Activated naive CD8-positive, alpha-beta T cell treated with anti-CD3 and anti-CD28 coated beads, Interleukin-2, amount 10 ng/mL, durations not matched to agents 7 days and 5 days (primary cell): ENCODE measurements at places on chromosomes 6 and 20. TPM values are rescaled to one million over a fixed set of nuclear protein-coding genes. Genes with fewer than 3 reads are reported as not detected.

GRCh38 chr20:12201289-12201991 lies 283.7 kb downstream of the BTBD3 start:
- H3K4me3 ChIP-seq, result no peak overlapping the region
- no peaks in the 10 kb centered on the region for H3K4me1 ChIP-seq
- DNase-seq, result no peak
- no peak overlapping the region for H3K27ac ChIP-seq

GJA10 gene
- total RNA-seq, result not detected

GFOD1 gene
- 5.2 TPM for total RNA-seq

DNA sequence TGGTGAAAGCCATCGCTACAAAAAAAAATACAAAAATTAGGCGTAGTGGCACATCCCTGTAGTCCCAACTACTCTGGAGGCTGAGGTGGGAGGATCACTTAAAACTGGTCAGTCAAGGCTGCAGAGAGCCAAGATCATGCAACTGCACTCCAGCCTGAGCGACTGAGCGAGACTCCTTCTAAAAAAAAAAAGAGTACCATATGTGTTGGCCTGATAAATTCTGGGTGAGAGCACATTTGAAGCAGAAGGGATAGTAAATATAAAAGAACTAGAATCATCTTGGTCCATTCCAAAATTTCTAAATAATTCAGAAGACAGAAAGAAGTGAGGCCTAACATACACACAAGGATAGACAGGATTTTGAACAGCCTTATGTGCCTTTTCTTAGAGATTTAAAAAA lies 2.2 kb downstream of the IBTK start:
- peaks cover 34% of the 10 kb centered on the region for H3K36me3 ChIP-seq
- H3K4me3 ChIP-seq, result peak overlapping the region; percentile 27
- peaks cover 2% of the 10 kb centered on the region for H3K27me3 ChIP-seq
- no peak for DNase-seq
- peak overlapping the region; percentile 19 for H3K27ac ChIP-seq

C6orf15 gene
- total RNA-seq, result not detected

DNA sequence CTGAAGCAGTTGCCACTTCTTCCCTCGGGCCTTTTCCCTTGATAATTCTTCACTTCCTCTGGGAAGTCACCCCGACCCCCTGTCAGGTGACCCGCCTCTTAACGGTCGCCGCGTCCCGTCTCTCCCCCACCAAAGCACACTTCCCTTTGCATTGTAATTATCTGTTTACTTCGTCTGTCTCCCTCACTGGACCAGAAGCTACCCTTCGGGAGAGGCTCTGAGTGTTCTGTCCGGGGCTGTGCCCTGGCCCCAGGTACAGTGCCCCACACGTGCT lies 771 bp upstream of the SNAI1 start:
- no peak overlapping the region for H3K27ac ChIP-seq
- DNase-seq, result no peak
- H3K4me1 ChIP-seq, result peaks cover 21% of the 10 kb centered on the region
- peak overlapping the region; percentile 61 for H3K4me3 ChIP-seq
- no peaks in the 10 kb centered on the region for H3K36me3 ChIP-seq

- H3K27ac ChIP-seq, result no peak overlapping the region
- no peak for DNase-seq
- H3K4me1 ChIP-seq, result peaks cover 41% of the 10 kb centered on the region
- no peak overlapping the region for H3K4me3 ChIP-seq
- H3K36me3 ChIP-seq, result no peaks in the 10 kb centered on the region
These were observed 4.9 kb upstream of the ZNF831 start for GRCh38 chr20:59158673-59159072.

DNA sequence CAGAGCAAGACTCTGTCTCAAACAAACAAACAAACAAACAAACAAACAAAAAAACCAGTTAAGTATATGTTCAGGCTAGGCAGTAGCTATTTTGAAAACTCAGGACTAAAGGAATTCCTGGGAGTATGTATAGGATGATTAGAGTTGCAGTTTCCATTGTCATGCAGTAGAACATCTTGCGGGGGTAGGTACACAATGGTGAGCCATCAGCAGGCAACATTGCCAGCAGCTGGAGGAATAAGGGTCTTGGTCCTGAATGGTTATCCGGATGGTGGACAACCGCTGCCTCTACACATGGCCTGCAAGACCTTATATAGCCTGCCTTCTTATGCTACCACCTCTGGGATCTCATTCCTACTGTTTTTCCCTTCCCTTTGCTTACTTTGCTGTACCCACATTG lies 297.5 kb downstream of the SOX4 start:
- no peak overlapping the region for H3K4me3 ChIP-seq
- no peaks in the 10 kb centered on the region for H3K4me1 ChIP-seq
- DNase-seq, result no peak
- H3K36me3 ChIP-seq, result no peaks in the 10 kb centered on the region
- H3K27me3 ChIP-seq, result no peaks in the 10 kb centered on the region

DNA sequence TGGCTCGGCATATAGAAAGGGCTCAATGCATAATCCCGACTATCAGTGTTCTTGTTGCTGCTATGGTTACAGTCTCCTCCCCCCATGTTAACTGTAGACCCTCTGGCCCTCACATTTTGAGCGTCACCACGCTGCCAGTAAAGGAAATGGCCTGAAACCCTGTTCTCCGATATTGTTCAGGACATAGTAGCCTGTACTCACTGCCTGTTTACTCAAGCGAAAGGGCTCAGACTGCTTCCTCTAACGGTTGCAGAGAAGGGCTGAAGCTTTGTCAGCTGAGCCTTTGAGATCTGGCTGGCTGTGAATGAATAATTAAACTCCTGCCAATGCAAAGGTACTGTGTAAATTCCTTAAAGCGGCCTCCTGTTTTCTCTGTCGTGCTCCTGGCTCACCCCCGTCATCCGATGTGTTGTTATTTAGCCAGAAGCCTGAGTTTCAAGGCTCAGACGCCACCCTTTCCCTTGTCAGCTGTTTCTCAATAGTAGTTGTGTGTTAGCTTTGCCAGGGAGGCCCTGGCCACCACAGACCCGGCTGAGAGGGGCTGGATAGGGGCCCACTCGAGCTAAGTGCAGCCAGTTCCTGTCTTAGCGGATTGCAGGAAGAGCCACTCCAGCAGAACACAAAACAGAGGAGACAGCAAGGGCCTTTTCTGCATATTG lies 31.2 kb upstream of the RALGAPA2 start:
- H3K36me3 ChIP-seq, result no peaks in the 10 kb centered on the region
- no peak overlapping the region for H3K27ac ChIP-seq
- no peak overlapping the region for H3K4me3 ChIP-seq
- peaks cover 1% of the 10 kb centered on the region for H3K4me1 ChIP-seq
- DNase-seq, result no peak

DNA sequence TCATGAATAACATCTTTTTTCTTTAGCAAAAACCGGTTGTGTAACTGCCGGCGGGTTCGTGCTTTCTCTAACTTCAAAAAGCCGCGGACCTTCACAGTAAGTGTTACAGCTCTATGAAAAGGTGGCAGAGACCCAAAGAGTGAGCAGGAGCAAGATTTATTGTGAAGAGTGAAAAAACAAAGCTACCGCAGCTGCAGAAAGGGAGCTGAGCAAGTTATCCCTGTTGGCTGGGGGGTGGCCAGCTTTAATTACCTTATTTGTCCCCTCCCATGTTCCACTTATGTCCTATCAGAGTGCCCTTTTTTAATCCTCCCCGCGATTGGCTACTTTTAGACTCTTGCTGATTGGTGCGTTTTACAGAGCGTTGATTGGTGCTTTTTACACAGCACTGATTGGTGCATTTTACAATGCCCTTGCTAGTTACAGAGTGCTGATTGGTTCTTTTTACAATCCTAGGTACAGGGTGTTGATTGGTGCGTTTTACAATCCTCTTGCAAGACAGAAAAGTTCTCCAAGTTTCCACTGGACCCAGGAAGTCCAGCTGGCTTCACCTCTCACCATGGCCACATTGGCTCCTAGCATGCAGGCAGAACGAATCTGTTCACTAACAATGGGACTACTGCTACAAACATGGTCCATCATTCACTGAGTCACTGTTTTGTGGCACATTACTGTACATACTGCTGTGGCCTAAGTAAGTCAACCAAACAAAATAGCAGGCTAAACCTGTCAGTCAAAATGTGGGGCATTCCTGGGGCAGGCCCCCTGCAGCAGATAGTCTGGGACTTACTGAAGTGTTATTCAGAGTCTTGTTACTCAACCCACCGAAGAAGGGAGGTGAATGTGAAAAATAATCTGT lies 52.8 kb downstream of the MYLIP start:
- no peak for DNase-seq
- peaks cover 2% of the 10 kb centered on the region for H3K27me3 ChIP-seq
- H3K36me3 ChIP-seq, result peaks cover 20% of the 10 kb centered on the region
- H3K4me1 ChIP-seq, result peaks cover 25% of the 10 kb centered on the region

MRAP2 gene
- total RNA-seq, result not detected

- peaks cover 7% of the 10 kb centered on the region for H3K36me3 ChIP-seq
- no peak for DNase-seq
- H3K4me3 ChIP-seq, result no peak overlapping the region
- no peaks in the 10 kb centered on the region for H3K27me3 ChIP-seq
- peaks cover 7% of the 10 kb centered on the region for H3K4me1 ChIP-seq
- no peak overlapping the region for H3K27ac ChIP-seq
These were observed 29.9 kb downstream of the KCNK5 start for GRCh38 chr6:39199231-39199940.

- DNase-seq, result no peak
- H3K4me1 ChIP-seq, result peaks cover 18% of the 10 kb centered on the region
- no peaks in the 10 kb centered on the region for H3K36me3 ChIP-seq
- no peak overlapping the region for H3K27ac ChIP-seq
- H3K4me3 ChIP-seq, result peak overlapping the region; percentile 60
These were observed 28.1 kb downstream of the SNRNP48 start for GRCh38 chr6:7617801-7618764.

GRCh38 chr20:24939036-24939435 lies 10.0 kb upstream of the CST7 start:
- H3K4me3 ChIP-seq, result no peak overlapping the region
- peaks cover 1% of the 10 kb centered on the region for H3K4me1 ChIP-seq
- H3K27ac ChIP-seq, result no peak overlapping the region

DNA sequence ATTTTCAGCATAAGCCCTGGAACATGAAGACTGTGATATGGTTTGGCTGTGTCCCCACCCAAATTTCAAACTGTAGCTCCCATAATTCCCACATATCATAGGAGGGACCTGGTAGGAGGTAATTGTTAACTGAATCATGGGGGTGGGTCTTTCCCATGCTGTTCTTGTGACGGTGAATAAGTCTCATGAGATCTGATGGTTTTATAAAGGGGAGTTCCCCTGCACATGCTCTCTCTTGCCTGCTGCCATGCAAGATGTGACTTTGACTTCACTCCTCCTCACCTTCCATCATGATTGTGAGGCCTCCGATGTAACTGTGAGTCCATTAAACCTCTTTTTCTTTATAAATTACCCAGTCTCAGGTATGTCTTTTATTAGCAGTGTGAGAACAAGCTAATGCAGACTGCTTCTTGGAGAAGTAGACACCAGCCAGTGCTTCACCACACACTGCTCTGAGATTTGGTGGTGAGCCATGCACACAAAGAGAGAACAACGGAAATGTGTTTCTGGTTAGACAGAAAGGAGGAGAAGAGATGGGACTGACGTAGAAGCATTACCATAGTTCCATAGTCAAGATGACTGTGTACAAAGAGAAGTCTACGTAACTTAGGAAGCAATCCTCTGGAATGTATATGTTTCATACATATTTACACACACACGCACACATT lies 97.8 kb downstream of the BACH2 start:
- DNase-seq, result no peak
- peak overlapping the region; percentile 24 for H3K4me3 ChIP-seq
- H3K36me3 ChIP-seq, result peaks cover 48% of the 10 kb centered on the region
- no peaks in the 10 kb centered on the region for H3K27me3 ChIP-seq
- H3K4me1 ChIP-seq, result peaks cover 54% of the 10 kb centered on the region
